ENCODE measurements at places on chromosomes 11 and 22.

- DNase-seq = no peak
These were observed 71.4 kb upstream of the SEZ6L start for GRCh38 chr22:26097840-26098239.

GRCh38 chr11:94740083-94741021 lies 27.8 kb upstream of the AMOTL1 start:
- DNase-seq = peak; percentile 89

- DNase-seq = no peak
These were observed 125.4 kb upstream of the FAT3 start for GRCh38 chr11:92099183-92099582.

GRCh38 chr22:33476716-33477115 lies 418.5 kb upstream of the SYN3 start:
- no peak for DNase-seq

- DNase-seq = no peak
These were observed 13.1 kb downstream of the LARGE2 start for GRCh38 chr11:45935349-45936064.

DNA sequence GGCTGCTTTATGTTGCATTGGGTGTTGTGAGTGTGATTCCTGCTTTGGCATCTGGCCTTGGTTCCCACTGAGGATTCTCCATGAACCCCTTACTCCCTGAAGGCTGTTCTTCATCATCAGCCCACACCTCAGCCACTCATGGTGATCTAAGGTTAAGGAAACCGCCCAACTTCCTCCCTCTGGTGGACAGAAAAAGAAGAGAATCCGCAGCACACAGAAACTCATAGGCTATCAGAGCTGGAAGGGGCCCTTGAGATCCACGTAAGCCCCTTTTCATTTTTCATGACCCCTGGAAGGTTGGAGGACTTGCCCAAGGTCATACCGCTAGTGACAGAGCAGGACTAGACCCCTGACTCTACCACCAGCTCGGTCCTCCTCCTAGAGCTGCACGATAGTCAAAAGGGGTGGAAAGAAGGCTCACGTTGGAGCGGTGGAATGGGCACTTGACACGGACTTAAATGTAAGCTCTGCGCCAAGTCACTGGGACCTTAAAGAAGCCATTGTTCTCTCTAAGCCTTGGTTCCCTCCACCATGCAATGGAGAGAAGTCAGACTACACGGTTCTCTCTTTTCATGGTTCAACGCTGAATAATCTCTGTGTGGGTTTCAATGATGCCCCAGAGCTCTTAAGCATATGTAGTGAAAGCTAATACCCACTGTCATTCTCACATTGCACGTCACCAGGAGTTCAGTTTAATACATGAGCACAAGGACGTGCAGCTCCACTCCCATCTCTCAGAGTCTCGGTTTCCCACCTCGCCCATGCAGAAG lies 83.6 kb upstream of the CRTAM start:
- peak; percentile 8 for DNase-seq

GRCh38 chr11:102666331-102666957 lies 39.1 kb downstream of the MMP27 start:
- DNase-seq = peak; percentile 35

GRCh38 chr22:30033901-30034300 lies 46.4 kb upstream of the HORMAD2 start:
- DNase-seq = no peak

Data from NCI-H1417 (cell line).